ENCODE measurements at places on chromosomes 4 and X. TPM values are rescaled to one million over a fixed set of nuclear protein-coding genes. Genes with fewer than 3 reads are reported as not detected.

GRCh38 chr4:17968721-17969120, 52.8 kb downstream of the LCORL start:
- DNase-seq, result no peak
- H3K27me3 ChIP-seq, result no peaks in the 10 kb centered on the region
- no peak overlapping the region for H3K27ac ChIP-seq
- H3K36me3 ChIP-seq, result no peaks in the 10 kb centered on the region

DNA sequence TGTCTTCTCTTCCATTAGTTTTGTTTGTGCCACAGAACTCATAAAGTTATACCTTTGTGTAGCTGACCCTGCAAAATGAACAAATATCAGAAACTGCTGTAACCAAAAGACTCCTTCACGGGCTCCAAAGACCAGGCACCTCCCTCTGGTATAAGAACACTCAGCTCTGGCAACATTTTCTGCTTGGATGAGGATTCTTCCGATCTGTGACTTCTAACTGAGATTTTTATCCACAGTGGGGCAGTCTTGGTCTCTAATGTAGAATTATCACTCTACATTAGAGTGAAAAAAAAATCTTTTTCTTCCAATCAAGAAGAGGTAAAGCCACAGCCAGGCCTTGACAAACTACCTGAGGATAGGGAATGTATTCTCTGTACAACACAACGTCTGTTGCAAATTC, 38.5 kb upstream of the PRSS48 start:
- H3K27me3 ChIP-seq, result peaks cover 11% of the 10 kb centered on the region
- DNase-seq, result no peak
- H3K4me3 ChIP-seq, result no peak overlapping the region
- no peak overlapping the region for H3K27ac ChIP-seq
- no peaks in the 10 kb centered on the region for H3K36me3 ChIP-seq
- H3K4me1 ChIP-seq, result no peaks in the 10 kb centered on the region

GRCh38 chrX:134545510-134545909, 85.5 kb downstream of the HPRT1 start:
- peaks cover 21% of the 10 kb centered on the region for H3K27me3 ChIP-seq
- DNase-seq, result no peak
- H3K27ac ChIP-seq, result no peak overlapping the region
- peaks cover 22% of the 10 kb centered on the region for H3K4me1 ChIP-seq

LPAR4 gene
- not detected for total RNA-seq

GRCh38 chr4:165096776-165097175, 15.9 kb downstream of the TMEM192 start:
- H3K4me3 ChIP-seq, result no peak overlapping the region

GRCh38 chrX:96843566-96843965, 40.1 kb upstream of the RPA4 start:
- H3K4me1 ChIP-seq, result no peaks in the 10 kb centered on the region
- H3K27me3 ChIP-seq, result no peaks in the 10 kb centered on the region
- no peak for DNase-seq

ANAPC4 gene
- total RNA-seq, result 41.2 TPM

GRCh38 chrX:149004936-149005335, 500.2 kb downstream of the IDS start:
- H3K4me1 ChIP-seq, result no peaks in the 10 kb centered on the region
- H3K27me3 ChIP-seq, result no peaks in the 10 kb centered on the region
- H3K36me3 ChIP-seq, result no peaks in the 10 kb centered on the region
- DNase-seq, result no peak
- no peak overlapping the region for H3K4me3 ChIP-seq
- H3K27ac ChIP-seq, result no peak overlapping the region

SHOX gene
- not detected for total RNA-seq

FGB gene
- total RNA-seq, result not detected

PAGE5 gene
- not detected for total RNA-seq

- H3K27me3 ChIP-seq, result no peaks in the 10 kb centered on the region
- no peak for DNase-seq
- H3K36me3 ChIP-seq, result peaks cover 17% of the 10 kb centered on the region
- peaks cover 16% of the 10 kb centered on the region for H3K4me1 ChIP-seq
Measured at GRCh38 chrX:123959281-123960063, 2.0 kb upstream of the STAG2 start.

CWH43 gene
- not detected for total RNA-seq

TGIF2LX gene
- total RNA-seq, result not detected

GRCh38 chr4:16484711-16485110, 258.4 kb upstream of the TAPT1 start:
- no peak for DNase-seq
- no peak overlapping the region for H3K27ac ChIP-seq
- H3K27me3 ChIP-seq, result no peaks in the 10 kb centered on the region
- no peaks in the 10 kb centered on the region for H3K36me3 ChIP-seq
- H3K4me3 ChIP-seq, result no peak overlapping the region

USP17L28 gene
- total RNA-seq, result not detected

NCAPG gene
- total RNA-seq, result 77.7 TPM

NDP gene
- total RNA-seq, result not detected

DNA sequence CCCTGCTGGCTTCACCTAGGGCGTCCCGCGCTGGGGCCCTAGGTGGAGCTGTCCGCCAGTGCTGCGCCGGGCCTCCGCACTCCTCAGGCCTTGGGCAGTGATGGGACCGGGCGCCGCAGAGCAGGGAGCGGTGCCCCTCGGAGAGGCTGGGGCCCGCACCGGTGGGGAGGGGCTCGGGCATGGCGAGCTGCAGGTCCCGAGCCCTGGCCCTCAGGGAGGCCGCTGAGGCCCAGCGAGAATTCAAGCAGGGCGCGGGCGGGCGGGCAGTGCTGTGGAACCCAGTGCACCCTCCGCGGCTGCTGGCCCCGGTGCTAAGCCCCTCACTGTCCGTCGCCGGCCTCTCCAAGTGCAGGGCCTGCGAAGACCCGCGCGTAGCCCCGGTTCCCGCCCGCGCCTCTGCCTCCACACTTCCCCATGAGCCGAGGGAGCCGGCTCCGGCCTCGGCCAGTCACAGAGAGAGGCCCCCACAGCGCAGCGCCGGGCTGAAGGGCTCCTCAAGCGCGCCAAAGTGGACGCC, 565.1 kb upstream of the NDST4 start:
- DNase-seq, result no peak

- no peaks in the 10 kb centered on the region for H3K27me3 ChIP-seq
- H3K36me3 ChIP-seq, result no peaks in the 10 kb centered on the region
- no peaks in the 10 kb centered on the region for H3K4me1 ChIP-seq
- no peak overlapping the region for H3K4me3 ChIP-seq
Measured at GRCh38 chr4:5796976-5797375, 86.0 kb downstream of the EVC start.

- no peak overlapping the region for H3K4me3 ChIP-seq
- no peak for DNase-seq
- H3K4me1 ChIP-seq, result no peaks in the 10 kb centered on the region
- no peaks in the 10 kb centered on the region for H3K36me3 ChIP-seq
- H3K27me3 ChIP-seq, result no peaks in the 10 kb centered on the region
Measured at GRCh38 chr4:107366900-107367299, 330.8 kb upstream of the DKK2 start.

RNF128 gene
- total RNA-seq, result not detected

GRCh38 chr4:23993373-23993772, 103.5 kb upstream of the PPARGC1A start:
- H3K27me3 ChIP-seq, result no peaks in the 10 kb centered on the region
- H3K27ac ChIP-seq, result no peak overlapping the region
- H3K4me1 ChIP-seq, result no peaks in the 10 kb centered on the region
- H3K36me3 ChIP-seq, result no peaks in the 10 kb centered on the region

GRCh38 chr4:94653095-94653649, 104.6 kb upstream of the BMPR1B start:
- no peak for DNase-seq
- H3K36me3 ChIP-seq, result no peaks in the 10 kb centered on the region
- no peak overlapping the region for H3K27ac ChIP-seq
- no peak overlapping the region for H3K4me3 ChIP-seq

DNA sequence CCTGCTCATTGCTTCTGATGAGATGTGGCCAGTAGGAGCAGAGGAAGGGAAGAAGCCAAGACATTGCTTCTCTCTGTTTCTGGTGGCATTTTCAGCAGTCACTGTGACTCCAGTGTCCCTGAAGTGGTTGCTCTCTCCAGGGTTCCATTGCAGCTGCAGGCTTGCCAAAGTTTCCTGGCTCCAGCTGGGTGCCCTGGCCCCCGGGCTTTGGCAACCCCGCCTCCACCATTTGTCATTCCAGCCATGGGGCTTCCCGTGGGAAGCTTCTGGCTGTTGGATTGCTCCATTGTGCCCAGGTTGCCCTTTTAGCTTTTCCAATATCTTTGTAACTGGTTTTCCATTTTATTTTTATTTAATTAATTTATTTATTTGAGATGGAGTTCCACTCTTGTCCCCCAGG, 12.7 kb downstream of the FGFBP1 start:
- H3K4me3 ChIP-seq, result no peak overlapping the region
- H3K4me1 ChIP-seq, result no peaks in the 10 kb centered on the region
- H3K36me3 ChIP-seq, result no peaks in the 10 kb centered on the region
- no peak for DNase-seq
- peaks cover 25% of the 10 kb centered on the region for H3K27me3 ChIP-seq

GRCh38 chrX:15834827-15835595, 19.6 kb downstream of the AP1S2 start:
- no peaks in the 10 kb centered on the region for H3K4me1 ChIP-seq
- H3K27ac ChIP-seq, result no peak overlapping the region
- no peak for DNase-seq
- no peak overlapping the region for H3K4me3 ChIP-seq

DNA sequence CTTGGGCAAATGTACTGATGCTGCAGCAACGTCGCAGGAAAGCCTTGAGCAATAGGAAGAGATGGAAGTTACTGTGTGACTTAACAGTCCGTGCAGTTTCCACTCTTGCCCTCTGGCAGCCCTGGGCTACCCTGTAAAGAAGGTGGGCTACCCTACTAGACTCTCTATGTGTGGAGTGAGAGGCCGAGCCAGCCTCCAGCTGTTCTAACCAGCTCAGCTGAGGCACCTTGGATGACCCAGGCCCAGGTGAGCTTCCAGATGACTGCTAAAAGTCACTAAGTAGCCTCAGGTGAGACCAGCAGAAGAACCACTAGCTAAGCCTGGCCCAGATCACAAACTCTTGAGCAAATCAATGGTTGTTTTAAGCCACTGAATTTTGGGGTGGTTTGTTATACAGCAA, 34.9 kb upstream of the PPP2R2C start:
- H3K4me1 ChIP-seq, result no peaks in the 10 kb centered on the region
- H3K27ac ChIP-seq, result no peak overlapping the region
- no peak for DNase-seq
- H3K4me3 ChIP-seq, result no peak overlapping the region

DNA sequence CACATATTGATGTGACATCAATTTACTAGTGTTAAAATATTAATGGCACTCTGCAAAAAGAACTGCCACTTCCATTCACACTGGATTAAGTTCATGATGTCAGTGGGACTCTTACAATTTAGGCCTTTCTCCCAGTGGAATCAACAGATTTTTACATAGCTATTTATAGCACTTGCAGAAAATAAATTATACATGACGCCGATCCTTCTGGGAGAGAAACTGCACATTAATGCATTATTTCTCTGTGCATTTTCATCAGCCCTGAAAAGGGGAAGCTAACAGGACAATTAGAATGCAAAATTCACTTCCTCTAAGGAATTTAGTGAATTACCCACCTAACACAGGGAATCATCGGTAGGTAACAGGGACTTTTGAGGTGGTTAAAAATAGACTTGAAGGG, 15.7 kb downstream of the LGI2 start:
- no peak overlapping the region for H3K4me3 ChIP-seq
- DNase-seq, result no peak
- peaks cover 5% of the 10 kb centered on the region for H3K27me3 ChIP-seq
- no peaks in the 10 kb centered on the region for H3K4me1 ChIP-seq
- no peak overlapping the region for H3K27ac ChIP-seq

DNA sequence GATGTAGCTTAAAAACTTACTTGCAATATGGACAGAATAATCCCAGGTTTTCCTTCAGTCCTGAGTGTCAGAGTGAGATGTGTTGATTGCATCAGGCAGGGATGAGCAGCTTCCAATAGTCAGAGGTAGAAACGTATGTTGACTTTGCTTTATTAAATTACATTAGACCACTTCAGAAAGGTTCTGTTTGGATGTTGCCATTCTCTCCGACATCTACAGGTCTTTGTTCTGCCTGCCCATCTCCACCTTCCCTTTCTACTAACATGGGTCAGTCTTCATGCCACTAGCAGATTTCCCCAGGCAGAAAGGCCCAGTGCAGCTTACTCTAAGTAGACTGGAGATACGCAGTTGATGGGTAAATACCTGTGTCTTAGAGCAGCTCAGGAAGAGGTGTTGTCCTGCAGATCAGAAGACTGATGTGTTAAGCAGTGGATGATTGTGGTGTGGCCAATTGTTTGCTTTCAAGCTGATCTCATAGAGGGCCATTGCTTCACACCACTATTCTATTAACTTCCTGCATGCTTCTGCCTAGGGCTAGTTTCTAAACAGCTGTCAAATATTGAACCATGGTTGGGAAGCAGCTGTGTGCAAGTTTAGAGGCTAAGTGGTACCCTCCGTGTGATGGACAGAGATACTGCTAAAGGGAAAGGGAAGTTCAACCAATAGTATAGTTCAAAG, 1.8 kb downstream of the FRMPD4 start:
- H3K27me3 ChIP-seq, result peaks cover 16% of the 10 kb centered on the region
- H3K4me1 ChIP-seq, result no peaks in the 10 kb centered on the region
- H3K36me3 ChIP-seq, result no peaks in the 10 kb centered on the region
- H3K27ac ChIP-seq, result no peak overlapping the region

- DNase-seq, result no peak
- no peaks in the 10 kb centered on the region for H3K36me3 ChIP-seq
- H3K4me1 ChIP-seq, result peaks cover 5% of the 10 kb centered on the region
- H3K27ac ChIP-seq, result no peak overlapping the region
- H3K27me3 ChIP-seq, result peaks cover 12% of the 10 kb centered on the region
- H3K4me3 ChIP-seq, result no peak overlapping the region
Measured at GRCh38 chr4:101807351-101807750, 16.8 kb downstream of the BANK1 start.

GRID2 gene
- total RNA-seq, result not detected

ETNPPL gene
- not detected for total RNA-seq

DNA sequence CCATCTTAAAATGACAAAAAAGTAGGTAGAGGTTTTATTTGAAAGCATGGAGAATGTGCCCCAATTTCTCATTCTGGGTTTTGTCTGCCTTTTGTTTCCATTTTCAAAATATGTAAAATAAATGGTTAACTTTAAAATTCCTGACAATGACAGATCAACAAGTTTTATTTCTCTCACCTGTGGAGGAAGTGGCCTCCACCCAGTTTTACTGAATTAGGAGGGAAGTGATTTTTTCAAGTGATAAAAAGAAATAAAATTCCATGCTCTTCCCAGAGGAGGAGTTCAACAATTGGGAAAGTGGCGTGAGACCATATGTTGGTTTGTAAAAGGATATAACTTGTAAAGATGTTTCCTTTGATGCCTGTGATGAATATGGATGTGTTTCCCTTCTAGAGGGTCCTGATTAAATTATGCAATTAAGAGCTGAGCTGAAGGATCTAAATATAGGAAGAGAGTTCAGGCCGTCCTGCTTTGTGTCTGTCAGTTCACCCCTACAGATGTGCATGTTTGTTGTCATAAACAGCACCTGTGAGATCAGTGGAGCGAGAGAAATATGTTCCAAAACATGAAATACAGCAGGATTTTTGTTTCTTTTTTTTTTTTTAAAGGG, 19.5 kb downstream of the SMAD1 start:
- DNase-seq, result no peak
- H3K36me3 ChIP-seq, result no peaks in the 10 kb centered on the region
- H3K27me3 ChIP-seq, result peaks cover 24% of the 10 kb centered on the region
- H3K27ac ChIP-seq, result no peak overlapping the region

HTR2C gene
- not detected for total RNA-seq

SPATA18 gene
- total RNA-seq, result 0.10 TPM

Data from activated CD4-positive, alpha-beta memory T cell treated with anti-CD3 and anti-CD28 coated beads, Interleukin-2, amount 10 ng/mL, durations not matched to agents 7 days and 5 days (primary cell).